T-cell (primary cell): ENCODE measurements at places on chromosomes 1 and 21.

DNA sequence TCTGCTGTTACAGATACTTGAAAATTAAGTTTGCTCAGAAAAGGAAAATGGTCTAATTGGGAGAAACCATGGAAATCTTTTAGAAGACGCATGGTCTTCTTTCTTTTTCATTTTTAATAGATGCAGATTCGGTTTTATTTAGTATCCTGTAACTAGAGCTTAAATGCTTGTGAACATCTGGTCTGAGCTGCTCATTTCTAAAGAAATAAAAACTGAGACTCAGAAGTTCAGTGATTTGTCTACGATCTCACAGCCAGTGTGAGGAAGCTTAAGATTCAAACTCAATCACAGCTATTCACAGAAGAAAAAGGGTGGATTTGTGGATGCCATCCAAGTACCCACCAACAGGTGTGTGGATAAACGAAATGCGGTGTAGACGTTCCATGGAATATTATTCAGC is 80.0 kb upstream of the TIAM1 start:
- no peak for DNase-seq

- no peak for DNase-seq
Measured at GRCh38 chr1:115666702-115667101, 24.9 kb downstream of the VANGL1 start.

GRCh38 chr1:79568411-79568810 is 561.9 kb upstream of the ADGRL4 start:
- DNase-seq = no peak

GRCh38 chr1:174791863-174792262 is 207.9 kb upstream of the CACYBP start:
- no peak for DNase-seq

- DNase-seq = no peak
Measured at GRCh38 chr1:232982238-232982944, 32.0 kb downstream of the NTPCR start.

- no peak for DNase-seq
Measured at GRCh38 chr1:12496154-12496961, 121.7 kb downstream of the DHRS3 start.

GRCh38 chr1:205936311-205936710 is 6.9 kb downstream of the SLC26A9 start:
- DNase-seq = no peak

DNA sequence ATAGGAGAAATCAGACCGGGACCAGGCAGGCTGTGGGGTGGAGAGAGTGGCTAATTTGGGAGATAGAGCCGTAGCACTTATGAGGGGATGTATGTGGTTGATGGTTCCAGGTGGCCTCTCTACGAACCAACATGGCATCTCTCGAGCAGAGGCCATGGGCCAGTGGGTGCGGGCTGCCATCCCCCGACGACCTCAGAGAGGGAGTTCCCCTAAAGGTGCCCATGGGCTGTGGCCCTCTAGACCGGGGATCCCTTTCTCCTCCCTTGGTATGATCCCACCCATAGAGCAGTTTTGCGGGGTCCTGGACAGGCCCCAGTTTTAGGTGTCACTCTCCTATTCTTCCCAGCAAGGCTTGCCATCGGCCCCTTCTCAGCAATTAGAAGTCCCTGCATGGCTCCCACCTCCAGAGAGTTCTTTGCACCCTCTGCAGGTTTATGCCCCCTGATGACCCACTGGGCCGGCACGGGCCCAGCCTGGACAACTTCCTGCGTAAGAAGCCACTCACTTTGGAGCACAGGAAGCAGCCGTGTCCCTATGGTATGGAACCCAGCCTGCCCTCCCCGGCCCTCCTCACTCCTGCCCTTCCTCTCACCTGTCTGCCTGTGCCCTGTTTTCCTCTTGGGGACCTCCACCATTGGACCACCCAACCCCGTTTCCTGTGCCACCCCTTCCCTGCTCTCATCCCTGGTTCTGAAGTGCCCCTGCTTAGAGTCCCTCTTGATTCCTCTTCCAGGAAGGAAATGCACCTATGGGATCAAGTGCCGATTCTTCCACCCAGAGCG is 7.8 kb downstream of the ZC3H12A start:
- DNase-seq = no peak

DNA sequence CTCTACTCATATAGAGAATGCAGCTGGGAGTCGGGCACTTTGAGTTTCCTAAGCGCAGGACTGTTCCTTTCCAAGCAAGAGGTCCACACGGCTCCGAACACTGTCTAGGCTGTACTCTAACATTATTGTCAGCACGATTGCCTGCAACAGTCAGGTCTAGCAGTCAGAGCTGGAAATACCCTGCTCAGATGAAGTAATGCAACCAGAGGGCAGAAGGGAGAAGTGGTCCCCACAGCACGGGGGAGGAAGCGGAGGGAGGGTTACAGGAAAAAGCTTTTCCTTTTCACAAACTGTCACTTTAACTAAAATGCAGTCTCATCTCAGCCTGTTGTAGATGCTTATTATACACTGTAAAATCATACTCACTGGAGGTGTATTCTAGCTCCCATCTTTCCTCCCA is 98.9 kb upstream of the SLC44A3 start:
- DNase-seq = no peak

DNA sequence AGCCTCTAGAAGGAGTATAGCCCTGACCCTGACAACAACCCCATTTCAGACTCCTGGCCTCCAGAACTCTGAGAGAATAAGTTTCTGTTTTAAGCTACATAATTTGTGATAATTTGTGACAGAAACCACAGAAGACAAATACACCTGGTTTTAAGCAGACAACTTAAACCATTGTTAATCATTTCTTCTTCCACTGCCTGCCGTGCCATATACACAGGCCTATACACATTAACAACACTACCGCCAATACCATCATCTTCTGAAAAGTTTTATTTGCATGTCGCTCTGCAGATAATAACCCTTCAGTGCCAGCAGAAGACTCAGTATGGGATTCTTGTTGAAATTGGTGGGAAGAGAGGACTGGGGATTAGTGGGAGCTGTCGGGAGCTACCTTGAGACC is 39.9 kb upstream of the KRTAP19-8 start:
- no peak for DNase-seq

GRCh38 chr1:101288491-101288944 is 51.7 kb downstream of the S1PR1 start:
- peak; percentile 67 for DNase-seq

GRCh38 chr1:25064465-25065240 is 134.6 kb upstream of the RUNX3 start:
- peak; percentile 40 for DNase-seq

- no peak for DNase-seq
Measured at GRCh38 chr1:201842472-201843027, 13.6 kb downstream of the IPO9 start.

DNA sequence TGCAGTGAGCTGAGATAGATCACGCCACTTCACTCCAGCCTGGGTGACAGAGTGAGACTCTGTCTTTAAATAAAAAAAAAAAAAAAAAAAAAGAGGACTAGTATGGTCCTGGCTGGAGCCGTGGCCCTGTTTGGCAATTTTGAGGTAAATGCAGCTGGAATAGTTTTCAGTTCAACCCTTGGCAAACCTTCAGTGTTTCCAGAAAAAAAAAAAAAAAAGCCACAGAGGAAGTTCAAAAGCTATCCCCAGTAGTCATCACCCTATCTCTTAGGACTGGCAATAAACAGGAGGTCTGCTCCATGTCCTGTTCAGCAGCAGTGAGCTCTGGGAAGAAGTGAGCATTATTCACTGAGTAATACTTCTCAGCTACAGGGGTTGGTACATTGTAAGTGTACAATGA is 56.8 kb upstream of the ERRFI1 start:
- DNase-seq = no peak

- no peak for DNase-seq
Measured at GRCh38 chr21:41061701-41062100, 106.3 kb upstream of the BACE2 start.

DNA sequence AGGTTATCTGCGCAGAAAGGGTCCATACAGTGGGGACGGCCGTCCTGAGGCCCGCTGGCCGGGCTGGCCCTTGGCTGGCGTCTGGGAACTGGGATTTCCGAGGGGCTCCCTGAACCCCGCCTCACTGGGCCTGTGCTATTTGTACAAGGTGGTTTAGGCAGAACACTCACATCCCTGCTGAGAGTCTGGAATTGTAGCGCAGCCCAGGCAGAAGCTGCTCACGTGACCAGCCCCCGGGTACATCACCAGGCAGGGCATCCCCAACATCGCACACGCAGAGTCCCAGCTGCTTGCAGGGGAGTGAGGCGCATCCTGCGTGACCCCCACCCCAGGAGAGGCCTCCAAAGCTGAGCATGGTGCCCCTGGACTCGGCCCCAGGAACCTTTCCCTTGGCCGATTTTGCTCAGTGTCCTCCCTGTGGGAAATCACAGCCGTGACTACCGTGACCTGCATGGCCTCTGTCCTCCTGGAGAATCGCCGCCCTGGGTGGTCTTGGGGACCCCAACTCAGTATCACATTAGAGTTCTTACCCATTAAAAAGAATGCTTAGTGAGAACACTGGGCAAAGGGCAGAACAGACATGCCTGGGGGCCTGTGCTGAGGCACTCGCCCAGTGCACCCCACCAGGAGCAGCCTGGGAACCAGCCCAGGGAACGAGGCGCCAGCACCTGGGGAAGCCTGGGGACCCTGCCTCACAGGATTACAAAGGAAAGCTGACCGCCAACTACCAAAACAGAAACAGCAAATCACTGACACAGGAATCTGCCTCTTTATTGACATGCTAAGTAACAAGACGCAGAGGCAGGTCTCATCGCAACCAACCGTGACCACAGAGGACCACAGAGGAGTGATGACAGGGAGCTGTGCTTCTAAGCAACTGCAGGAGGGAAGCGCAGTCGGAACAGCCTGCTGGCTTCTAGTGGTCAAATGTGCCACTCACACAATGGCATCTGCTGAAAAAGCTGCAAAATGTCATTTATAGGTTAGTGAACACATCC is 33.5 kb downstream of the UBE2G2 start:
- DNase-seq = no peak

- DNase-seq = no peak
Measured at GRCh38 chr21:44477712-44478111, 22.4 kb downstream of the LRRC3 start.

- DNase-seq = no peak
Measured at GRCh38 chr1:208475951-208476845, 232.0 kb upstream of the PLXNA2 start.

DNA sequence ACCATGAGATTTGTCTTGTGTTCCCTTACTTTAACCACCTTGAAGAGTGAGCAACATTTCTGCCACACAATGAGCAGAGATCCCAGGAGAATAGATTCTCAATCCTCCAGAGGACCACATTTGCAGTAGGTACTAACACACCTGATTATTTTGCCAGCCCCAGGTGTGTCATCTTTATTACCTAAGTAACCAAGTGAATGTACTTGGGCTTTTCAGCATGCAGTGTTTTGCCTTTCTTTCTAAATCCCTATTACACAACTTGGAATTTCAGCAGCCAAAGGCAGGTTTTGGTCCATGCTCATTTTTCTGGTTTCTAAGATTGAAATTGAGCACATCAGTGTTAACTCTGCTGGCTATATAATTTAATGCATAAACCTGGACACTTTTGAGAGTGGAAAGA is 43.2 kb upstream of the ST6GALNAC5 start:
- no peak for DNase-seq

GRCh38 chr1:84887261-84887934 is 5.6 kb downstream of the LPAR3 start:
- no peak for DNase-seq

GRCh38 chr1:43121256-43121900 is 50.7 kb downstream of the EBNA1BP2 start:
- DNase-seq = no peak

DNA sequence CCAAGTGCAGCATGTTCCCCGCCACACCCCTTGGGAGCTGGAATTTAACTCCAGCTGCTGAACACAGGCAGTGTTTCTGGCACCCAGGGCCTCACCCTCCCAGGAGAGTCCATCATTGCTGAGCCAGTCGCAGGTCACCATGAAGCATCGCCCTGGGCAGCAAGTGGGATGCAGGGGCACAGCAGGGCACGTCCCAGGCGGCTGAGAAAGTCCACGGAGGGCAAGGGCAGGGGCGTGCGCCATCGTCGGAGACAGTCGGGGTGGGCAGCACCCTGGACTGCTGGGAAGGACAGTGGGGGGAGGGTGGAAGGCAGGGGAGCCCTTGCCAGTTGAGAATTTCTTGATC is 69.2 kb upstream of the PDE9A start:
- DNase-seq = no peak

- no peak for DNase-seq
Measured at GRCh38 chr1:198604975-198605374, 33.9 kb upstream of the PTPRC start.

DNA sequence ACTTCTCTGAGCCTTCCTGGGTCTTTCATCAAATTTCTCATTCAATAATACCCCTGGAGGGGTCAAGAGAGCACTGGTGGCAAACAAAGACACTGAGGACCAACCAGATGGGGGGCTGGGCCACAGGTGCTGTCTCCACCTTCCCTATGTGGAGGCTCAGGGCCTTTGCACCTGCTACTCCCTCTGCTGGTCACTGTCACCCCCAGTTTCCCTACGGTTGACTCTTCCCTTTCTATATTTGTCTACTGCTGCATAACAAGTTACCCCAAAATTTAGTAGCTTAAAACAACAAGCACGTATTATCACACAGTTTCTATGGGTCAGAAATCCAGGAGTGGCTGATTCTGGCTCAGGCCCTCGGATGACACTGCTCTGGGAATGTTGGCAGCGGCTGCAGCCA is 138.8 kb upstream of the RUNX3 start:
- DNase-seq = no peak
